Right hindlimb (tissue), 1 donor: ENCODE measurements at places on chromosomes 1 and 21.

- no peak for DNase-seq
Observed at GRCh38 chr1:223680188-223680587, 14.7 kb upstream of the CAPN8 start.

- DNase-seq, result no peak
Observed at GRCh38 chr1:159291424-159291823, 10.7 kb upstream of the FCER1A start.

- no peak for DNase-seq
Observed at GRCh38 chr1:59761443-59761842, 53.3 kb upstream of the HOOK1 start.

DNA sequence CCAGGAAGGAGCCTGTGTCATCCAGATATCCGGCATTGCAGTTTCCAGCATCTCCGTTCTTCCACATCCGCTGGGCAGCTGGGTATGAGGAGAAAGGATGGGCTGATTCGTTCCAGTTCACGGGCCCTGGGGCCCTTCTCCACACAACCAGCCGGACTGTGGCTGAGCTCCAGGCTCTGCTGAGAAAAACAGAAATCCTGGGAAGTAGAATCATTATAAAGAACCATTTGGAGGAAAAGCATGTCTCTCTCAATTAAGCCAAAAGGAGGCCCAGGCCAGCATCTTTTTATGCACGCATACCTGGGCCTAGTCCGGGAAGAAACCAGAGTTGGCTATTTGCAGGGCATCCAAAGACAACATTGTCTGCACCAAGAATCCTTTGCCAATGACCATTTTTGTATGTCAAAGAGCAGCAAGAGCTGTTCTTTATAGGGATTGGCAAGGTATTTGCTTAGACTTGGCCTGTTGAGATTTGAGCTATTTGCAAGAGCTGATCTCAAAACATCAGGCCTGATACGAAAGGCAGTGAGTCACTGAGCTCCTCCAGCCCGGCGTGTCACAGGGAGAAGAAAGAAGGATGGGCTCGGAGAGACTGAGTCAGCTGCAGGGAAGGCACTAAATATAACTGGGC is 84.9 kb upstream of the ARHGEF16 start:
- peak; percentile 77 for DNase-seq

DNA sequence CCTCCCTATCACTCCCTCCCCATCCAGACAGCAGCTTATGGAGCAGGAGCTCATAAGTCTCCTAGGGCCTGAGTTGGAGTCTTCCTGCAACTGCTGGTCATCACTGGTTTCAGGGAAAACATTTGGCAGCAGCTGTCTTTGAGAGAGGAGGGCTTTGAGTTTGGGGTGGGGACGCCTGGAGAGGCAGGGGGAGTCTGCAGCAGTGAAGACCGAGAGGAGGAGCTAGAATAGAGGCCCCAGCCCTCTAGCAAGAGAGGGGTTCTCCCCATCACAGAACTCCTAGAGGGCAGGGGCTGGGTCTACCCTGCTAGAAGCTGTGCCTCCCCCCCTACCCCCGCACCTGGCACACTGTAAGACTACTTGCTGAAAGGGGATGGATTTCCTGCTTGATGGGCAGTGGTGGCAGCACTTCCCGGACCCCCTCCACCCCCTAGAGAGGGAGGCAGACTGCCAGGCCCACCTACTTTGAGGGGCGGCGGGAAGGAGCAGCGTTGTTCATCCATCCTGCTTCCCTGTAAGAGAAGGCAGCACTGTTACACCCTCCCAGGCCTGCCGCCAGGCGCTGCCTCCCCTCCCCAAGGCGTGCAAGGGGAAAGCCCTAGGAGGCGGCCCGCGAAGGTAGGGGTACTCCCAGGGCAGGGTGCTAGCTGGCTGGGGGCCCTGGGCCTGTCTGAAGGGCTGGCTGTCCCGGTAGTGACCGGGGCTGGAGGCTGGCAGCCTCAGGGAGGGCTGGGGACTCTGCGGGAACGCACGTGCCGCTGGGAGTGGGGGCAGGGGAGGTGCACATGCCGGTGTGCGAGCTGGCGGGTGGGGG is 50.4 kb downstream of the RAP1GAP start:
- peak; percentile 66 for DNase-seq

DNA sequence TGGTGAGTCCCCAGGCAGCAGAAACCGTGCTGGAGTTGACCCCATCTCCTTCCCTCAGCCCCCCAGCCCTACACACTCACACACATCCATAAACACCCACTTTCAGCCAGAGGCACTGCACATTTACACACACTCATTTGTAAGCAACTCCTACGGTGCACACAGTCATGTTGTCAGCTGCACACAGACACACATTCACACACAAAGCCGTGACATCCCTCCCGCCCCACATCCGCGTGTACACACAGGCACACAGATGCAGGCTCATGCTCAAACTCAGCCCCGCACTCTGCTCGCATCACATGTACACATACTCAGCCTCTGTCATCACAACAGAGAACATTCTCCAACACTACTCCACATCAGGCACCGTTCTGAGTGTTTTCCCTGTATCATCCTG is 47.6 kb downstream of the LACTBL1 start:
- DNase-seq, result no peak

DNA sequence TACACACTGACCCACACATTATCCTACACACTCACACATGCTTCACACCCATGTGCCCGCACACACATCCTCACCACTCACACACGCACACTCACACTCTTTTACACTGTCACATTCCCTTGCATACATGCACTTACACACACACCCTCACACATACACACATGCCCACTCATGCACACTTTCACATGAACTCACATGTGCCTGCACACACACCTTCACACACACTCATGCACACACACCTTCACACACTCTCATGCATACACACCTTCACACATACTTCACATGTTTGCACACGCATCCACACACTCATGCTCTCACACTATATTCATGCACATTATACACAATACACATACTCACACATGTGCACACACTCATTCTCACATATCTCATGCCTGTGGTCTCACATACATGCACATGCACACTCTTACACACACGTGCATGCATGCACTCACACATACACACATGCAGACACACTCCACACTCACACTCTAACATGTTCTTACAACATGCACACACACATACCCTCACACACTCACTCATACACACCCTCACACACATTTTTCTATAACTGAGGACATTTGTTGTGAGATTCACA is 42.3 kb downstream of the RXRG start:
- no peak for DNase-seq

- no peak for DNase-seq
Observed at GRCh38 chr1:46521414-46521813, 30.0 kb downstream of the KNCN start.

- peak; percentile 93 for DNase-seq
Observed at GRCh38 chr1:904310-904950, 19.3 kb upstream of the SAMD11 start.

DNA sequence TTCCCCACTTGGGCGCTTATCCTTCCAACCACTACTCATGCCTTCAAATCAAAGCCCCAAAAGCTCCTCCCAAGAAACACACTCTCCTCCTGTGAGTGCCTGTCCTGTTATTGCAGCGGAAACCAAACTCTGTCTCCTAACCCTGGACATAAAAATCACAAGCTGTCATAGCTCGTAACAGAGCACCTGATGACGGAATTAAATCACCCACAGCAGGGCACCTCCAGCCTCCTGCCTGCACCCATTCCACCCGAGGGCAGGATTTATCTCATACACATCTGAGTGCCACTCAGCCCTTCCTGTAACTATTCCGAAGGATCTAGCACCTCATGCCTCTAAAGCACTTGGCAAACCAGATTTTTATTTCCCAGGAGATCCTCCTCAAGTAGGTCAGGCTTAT is 100.9 kb downstream of the ASTN1 start:
- DNase-seq, result no peak

DNA sequence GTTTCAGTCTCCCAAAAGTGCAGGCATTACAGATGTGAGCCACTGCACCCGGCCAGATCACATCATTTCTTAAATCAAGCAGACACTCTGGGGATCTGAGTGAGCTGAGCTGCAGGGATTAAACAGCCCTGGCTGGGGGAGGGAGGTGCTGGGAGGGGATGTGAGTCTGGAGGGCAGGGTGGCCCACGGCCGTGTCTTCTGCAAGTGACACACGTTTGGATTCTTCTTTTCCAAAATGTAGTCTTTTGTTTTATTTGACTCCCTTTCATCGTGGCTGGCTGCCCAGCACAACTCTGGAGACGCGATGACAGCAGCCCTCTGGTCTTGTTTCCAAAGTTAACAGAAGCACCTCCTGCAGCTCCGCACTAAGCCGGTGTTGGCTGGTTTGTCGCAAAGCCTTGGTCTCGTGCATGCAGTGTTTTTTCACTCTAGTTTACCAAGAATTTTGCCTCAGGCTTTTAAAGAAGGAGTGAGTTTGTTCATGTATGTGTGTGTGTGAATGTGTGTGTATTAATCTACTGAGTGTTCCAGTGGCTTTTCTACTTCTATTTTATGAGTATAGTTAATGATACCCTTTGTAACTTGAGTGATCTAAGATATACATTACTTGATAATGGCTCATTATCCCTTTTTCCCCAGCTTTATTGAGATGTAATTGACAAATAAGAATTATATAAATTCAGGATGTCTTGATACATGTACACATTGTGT is 2.8 kb upstream of the KRTAP10-5 start:
- no peak for DNase-seq

DNA sequence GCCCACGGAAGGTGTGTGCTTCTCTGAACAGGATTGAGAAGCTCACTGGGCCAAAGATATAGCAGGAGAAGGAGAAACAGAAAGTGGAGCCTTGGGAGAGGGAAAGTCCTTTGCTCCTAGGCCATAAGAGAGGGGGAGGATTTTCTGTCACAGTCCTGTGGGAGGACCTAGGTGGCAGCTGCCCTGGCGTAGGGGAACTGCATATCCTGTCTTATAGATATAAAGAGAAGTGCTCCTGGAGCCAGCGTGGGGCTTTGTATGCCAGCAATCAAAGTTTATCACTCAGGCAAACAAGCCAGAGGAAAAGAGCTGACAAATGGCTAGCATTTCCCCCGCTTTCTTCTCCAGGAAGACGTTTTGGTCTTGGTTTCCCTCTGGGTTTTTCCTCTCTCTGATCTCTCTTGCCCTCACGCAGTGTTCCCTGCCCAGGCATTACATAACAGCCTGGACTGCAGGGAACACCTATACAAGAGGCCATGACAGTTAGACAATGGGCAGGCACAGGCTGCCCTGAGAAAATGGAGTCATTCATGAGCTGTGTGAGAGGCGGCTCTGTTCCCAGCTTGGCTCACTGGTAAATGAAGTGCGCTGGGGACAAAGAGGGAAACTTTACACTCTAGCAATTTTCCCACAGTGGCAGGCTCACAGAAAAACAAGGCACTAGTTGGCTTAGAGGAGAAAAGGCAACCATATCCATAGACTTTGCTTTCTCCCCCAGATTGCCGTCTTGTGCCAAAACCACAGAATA is 52.5 kb upstream of the ZNF648 start:
- peak; percentile 27 for DNase-seq

DNA sequence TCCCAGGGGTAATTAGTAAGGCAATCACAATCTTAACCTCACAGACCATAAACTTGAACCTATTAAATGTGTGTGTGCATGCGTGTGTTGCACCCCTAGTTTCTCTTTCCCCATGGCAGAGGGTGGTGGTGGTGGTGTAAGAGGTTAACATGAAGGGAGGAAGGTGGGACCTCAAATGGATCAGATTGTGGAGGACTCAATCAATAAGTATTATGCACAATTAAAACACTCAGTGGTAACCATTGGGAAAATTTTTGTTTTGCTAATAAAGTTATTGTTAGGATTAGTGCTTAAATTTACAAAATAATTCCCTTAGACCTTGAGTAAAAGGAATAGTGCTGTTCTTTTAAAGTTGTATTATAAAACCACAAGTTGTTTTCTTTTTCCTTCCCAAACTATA is 283.0 kb downstream of the OLFM3 start:
- DNase-seq, result no peak

GRCh38 chr1:65572701-65573421 is 152.4 kb downstream of the LEPR start:
- DNase-seq, result peak; percentile 48

GRCh38 chr1:183195142-183195574 is 9.1 kb downstream of the LAMC2 start:
- no peak for DNase-seq

- DNase-seq, result no peak
Observed at GRCh38 chr1:27934818-27935549, at the start of gene SMPDL3B. SMPDL3B (plus strand) TSS chr1:27935000; CDS start chr1:27935184, 184 bp downstream.

GRCh38 chr1:55337801-55338447 is 122.8 kb upstream of the USP24 start:
- DNase-seq, result no peak

- no peak for DNase-seq
Observed at GRCh38 chr1:89780721-89781120, 40.1 kb upstream of the LRRC8D start.

- no peak for DNase-seq
Observed at GRCh38 chr1:205619376-205619775, 12.4 kb downstream of the ELK4 start.

DNA sequence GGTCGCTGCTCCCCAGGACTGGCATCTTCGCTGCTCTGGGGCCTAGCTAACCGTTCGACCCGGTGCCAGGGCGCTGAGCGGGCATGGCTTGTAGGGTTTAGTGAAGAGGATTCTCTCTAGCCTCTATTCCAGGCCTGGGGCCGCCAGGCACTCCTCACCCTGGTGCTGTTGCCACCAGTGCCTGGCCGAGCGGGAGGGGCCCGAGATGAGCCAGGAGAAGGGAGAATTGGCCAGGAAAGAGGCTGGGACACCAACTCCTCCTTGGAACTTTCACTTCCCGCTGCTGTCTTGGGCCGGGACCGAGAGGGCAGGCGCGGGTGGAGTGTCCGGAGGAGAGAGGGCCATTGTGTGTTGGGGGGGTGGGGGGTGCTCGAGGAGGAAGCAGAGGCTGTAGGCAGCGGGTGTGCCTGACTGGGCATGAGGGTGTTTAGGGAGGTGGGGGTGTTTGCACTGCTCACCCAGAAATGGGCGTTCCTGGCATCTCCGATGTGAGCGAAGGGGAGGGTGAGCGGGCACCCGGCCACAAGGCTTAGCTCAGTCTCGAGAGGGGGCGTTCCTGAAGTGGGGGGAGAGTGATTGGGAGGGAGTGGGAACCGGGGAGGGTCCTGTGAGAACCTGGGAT is 772 bp downstream of the ADAM15 start:
- DNase-seq, result peak; percentile 58

DNA sequence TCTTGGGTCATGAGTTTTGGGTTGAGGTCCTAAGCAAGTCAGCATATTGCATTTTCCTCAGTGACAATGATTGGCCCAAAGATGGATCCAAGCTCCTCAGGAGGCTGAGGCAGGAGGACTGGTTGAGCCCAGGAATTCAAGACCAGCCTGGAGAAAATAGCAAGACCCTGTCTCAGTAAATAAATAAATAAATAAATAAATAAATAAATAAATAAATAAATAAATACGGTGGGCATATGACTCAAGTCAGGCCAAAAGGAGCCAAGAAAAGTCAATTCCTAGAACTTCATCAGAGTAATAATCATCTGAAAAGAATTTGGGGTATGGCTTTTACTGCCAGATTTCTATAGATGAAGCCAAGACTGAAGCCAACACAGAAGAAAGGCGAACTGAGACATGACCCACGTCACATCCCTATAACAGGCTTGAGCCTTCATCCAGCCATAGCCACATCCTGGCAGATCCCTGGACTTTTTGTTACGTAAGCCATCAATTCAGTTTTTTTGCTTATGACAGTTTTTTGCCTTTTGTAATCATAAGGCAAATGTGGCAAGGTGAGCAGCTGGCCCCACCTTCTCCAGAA is 88.5 kb upstream of the NFASC start:
- no peak for DNase-seq
